ENCODE measurements at places on chromosomes 5 and 9.

DNA sequence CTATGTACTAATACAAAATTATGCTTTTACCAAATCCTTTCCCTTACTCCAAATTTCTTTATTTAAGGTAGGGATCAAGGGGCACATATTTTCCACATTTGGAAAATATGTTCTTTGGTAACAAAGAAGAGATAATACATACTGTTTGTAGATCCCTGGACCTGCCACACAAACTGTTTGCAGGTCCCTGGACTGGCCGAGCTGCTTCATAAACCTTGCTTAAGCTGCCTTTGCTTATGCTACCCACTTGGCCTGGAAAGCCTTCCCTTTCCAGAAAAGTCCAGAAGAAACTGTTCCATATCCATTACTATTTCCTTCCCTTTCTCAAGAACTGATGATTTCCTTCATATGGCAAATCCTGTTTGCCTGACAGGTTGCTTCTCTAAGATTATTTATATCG, 22.6 kb upstream of the DMXL1 start:
- no peak for DNase-seq

DNA sequence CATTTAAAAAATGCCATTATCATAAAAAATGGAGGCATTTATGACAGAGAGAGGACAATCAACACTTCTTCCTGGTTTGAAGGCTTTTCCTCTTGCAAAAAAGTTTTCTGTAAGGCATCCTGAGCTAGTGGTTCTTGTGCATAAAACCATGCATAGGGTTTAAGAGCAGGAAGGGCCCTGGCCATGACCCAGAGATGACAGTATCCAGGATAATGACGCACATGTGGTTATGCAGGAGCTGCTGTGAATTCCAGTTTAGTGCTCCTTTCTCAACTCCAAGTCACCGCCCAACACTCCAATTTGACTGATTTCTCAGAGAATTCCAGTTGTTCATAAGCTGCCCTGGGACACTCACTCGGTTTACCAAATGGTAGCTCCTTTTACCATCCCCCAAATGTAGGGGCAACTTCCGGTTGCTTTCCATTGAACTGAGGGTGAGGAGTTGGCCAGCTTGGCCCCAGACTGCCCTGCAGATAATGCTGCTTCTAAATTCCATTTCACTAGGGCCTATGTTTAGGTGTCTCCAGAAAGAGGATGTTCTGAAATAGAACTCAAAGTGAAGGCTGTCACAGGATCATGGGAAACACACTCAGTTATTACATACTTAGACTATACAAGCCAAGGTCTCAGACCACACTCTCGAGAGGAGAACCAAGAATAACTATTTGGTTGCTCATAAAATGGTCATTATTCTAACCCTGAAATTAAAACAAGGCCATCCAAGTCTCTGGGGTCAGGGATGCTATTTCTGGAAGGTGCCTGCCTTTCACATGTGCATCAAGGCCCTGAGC, 179.1 kb downstream of the SLIT3 start:
- no peak for DNase-seq

- DNase-seq: no peak
These were observed 115.6 kb upstream of the ADAMTSL1 start for GRCh38 chr9:18358325-18358724.

DNA sequence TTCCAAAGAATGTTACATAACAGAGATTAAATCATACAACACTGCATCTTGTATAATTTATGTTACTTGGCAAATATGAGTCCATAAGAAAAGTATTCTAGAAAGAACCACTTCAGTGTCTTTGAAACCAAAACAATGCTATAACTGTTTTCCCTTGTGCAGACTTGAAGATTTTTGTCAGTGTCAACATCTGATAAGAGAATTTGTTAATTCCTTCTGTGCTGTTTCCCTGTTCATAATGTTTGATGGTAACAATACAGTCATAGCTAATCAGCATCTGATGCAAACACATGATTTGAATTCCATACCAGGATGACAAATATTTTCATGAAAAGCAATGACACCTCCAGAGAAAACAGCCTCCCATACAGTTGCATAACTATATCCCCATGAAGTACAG, 306.8 kb downstream of the SEMA5A start:
- no peak for DNase-seq

- DNase-seq: no peak
These were observed 1.9 kb upstream of the MRPS2 start for GRCh38 chr9:135498381-135499126.

- DNase-seq: no peak
These were observed 164.0 kb downstream of the CCDC192 start for GRCh38 chr5:127867022-127867783.

DNA sequence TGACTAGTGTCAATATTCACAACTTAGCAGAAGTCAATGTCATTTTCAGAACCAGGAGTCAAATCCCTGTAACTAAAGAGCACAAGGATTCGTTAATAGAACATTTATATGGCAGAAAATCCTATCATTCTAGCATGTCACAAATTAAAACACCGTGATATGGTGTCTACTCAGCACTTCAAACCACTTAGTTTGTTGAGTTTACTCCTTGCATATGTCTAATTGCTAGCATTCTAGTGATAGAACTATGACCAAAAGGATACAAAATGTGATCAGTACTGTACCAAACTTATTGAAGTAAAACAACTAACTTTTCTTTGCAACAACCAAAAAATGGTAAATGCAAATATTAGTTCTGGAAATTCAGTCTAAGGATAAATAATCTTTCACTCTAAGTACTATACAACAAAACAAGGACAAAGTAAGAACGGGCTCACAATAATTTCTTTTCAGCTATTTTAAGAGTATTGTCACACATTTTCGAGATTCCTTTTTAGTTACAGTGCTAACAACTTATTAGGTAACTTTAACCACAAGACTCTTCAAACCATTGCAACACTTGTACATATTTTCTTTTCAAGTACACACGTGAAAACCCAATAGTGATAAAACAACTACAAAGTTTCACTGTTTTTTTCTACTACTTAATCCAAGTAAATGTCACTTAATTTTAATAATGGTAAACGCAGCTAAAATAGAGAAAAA, 845.2 kb upstream of the CDH10 start:
- DNase-seq: no peak

DNA sequence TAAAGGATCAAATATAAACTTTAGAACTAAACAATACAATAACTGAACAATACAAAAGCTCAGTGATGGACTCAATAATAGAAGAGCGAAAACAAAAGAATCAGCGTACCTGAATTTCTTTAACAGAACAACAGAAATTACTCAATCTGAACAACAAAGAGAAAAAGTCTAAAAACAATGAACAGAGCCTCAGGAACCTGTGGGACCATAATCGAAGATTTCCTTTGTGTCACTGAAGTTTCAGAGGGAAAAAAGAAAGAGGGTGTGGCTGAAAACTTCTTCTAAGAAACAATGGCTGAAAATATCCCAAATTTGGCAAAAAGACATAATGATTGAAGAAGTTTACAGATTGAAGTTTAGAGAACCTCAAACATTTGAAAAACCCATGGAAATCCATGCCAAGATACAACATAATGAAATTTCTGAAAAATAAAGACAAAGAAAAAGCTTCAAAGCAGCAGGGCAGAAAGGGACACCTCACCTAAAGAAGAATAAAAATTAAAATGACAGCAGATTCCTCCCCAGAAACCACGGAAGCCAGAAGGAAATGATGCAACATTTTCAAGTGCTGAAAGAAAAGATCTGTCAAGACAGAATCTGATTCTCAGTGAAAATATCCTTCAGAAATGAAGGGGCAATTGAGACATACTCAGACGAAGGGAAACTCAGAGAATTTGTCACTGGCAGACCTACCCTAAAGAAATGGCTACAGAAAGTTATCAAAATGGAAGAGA, 288.8 kb downstream of the ARL15 start:
- DNase-seq: no peak

DNA sequence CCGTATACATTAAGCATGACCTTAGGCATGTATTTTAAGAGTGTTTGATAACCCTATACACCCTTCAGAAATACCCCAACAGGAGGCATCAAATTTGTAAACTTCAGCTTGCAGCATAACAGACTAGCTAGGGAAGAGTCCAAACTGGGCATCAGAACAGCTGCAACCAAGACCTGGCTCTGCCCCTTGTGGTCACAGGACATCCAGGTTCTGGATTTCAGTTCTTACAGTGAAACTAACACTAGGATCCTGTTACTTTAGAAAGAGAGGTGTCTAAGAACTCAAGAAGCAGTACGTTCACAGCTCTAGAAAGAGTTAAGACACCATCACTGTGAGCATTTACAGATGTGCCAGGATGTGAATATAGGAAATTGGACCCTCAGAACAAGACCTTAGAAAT, 229.8 kb downstream of the BNC2 start:
- no peak for DNase-seq

- DNase-seq: no peak
These were observed 12.1 kb upstream of the SLC25A51 start for GRCh38 chr9:37915911-37916470.

- no peak for DNase-seq
These were observed 29.2 kb upstream of the TIFAB start for GRCh38 chr5:135481387-135481786.

All from stimulated activated CD4-positive, alpha-beta T cell treated with anti-CD3 and anti-CD28 coated beads, TNF-alpha, amount 100 ng/mL, for 1 hour (primary cell).